Fibroblast of the aortic adventitia (primary cell): ENCODE measurements at places on chromosomes 2 and 18. TPM values are rescaled to one million over a fixed set of nuclear protein-coding genes. Genes with fewer than 3 reads are reported as not detected.

GCG gene
- not detected in 2 replicates for total RNA-seq

GALNT14 gene
- 0.72 TPM in 1 of 2 replicates, not detected in the other for total RNA-seq

ERICH2 gene
- 4.0 TPM in 1 of 2 replicates, not detected in the other for total RNA-seq

ANKAR gene
- 14.9 and 22.2 TPM in 2 replicates for total RNA-seq

ATP6V1B1 gene
- 0.09 and 0.57 TPM in 2 replicates for total RNA-seq

SATB2 gene
- 2.3 and 12.7 TPM in 2 replicates for total RNA-seq

LONRF2 gene
- 1.8 and 2.0 TPM in 2 replicates for total RNA-seq

DSG4 gene
- total RNA-seq: not detected in 2 replicates

EGR4 gene
- total RNA-seq: not detected in 2 replicates

C1QL2 gene
- total RNA-seq: not detected in 2 replicates

CCBE1 gene
- 16.2 and 35.3 TPM in 2 replicates for total RNA-seq

ALKAL2 gene
- 1.3 TPM in 1 of 2 replicates, not detected in the other for total RNA-seq

POTEC gene
- under 0.01 TPM in 1 of 2 replicates, not detected in the other for total RNA-seq

GREB1L gene
- 1.9 and 3.7 TPM in 2 replicates for total RNA-seq

ODC1 gene
- total RNA-seq: 41.4 and 129 TPM in 2 replicates

INHBB gene
- total RNA-seq: not detected in 2 replicates

ZSWIM2 gene
- total RNA-seq: 0.18 TPM in 1 of 2 replicates, not detected in the other

PLCL1 gene
- total RNA-seq: 12.4 and 17.7 TPM in 2 replicates

PRKAG3 gene
- 0.18 and 0.41 TPM in 2 replicates for total RNA-seq

CXCR4 gene
- total RNA-seq: 0.27 and 1.2 TPM in 2 replicates

DRC1 gene
- not detected in 2 replicates for total RNA-seq

CPO gene
- 0.18 TPM in 1 of 2 replicates, not detected in the other for total RNA-seq

POTEJ gene
- not detected in 2 replicates for total RNA-seq

MAPK4 gene
- under 0.01 TPM in 1 of 2 replicates, not detected in the other for total RNA-seq

GDF7 gene
- total RNA-seq: under 0.01 TPM in 1 of 2 replicates, not detected in the other

ACP1 gene
- total RNA-seq: 62.1 and 88.3 TPM in 2 replicates

KCNF1 gene
- not detected in 2 replicates for total RNA-seq

HJURP gene
- 1.1 and 34.9 TPM in 2 replicates for total RNA-seq

EML6 gene
- 0.49 and 2.8 TPM in 2 replicates for total RNA-seq

ESPNL gene
- total RNA-seq: 1.4 and 2.4 TPM in 2 replicates

C2orf74 gene
- total RNA-seq: 8.0 and 19.0 TPM in 2 replicates

C2orf81 gene
- total RNA-seq: 1.9 and 2.8 TPM in 2 replicates

CCDC74B gene
- 9.7 and 12.2 TPM in 2 replicates for total RNA-seq

ATRAID gene
- total RNA-seq: 135 and 216 TPM in 2 replicates

CREG2 gene
- 0.25 and 1.5 TPM in 2 replicates for total RNA-seq

KYNU gene
- under 0.01 and 1.3 TPM in 2 replicates for total RNA-seq

IL1B gene
- 2.4 TPM in 1 of 2 replicates, not detected in the other for total RNA-seq

GATA6 gene
- 22.5 and 34.0 TPM in 2 replicates for total RNA-seq

RNU2-63P gene
- total RNA-seq: not detected in 2 replicates

ZAP70 gene
- total RNA-seq: 0.25 TPM in 1 of 2 replicates, not detected in the other

DNAH6 gene
- total RNA-seq: under 0.01 and 0.49 TPM in 2 replicates

TEX44 gene
- total RNA-seq: not detected in 2 replicates

C18orf32 gene
- total RNA-seq: 8.2 and 33.2 TPM in 2 replicates

STPG4 gene
- total RNA-seq: 0.09 TPM in 1 of 2 replicates, not detected in the other

CYS1 gene
- 3.2 and 7.0 TPM in 2 replicates for total RNA-seq

TTN gene
- total RNA-seq: 0.16 and 5.5 TPM in 2 replicates

MROH2A gene
- under 0.01 TPM in 1 of 2 replicates, not detected in the other for total RNA-seq

BMP10 gene
- not detected in 2 replicates for total RNA-seq

NGEF gene
- 1.1 and 17.4 TPM in 2 replicates for total RNA-seq

CRYGD gene
- not detected in 2 replicates for total RNA-seq

GPR75 gene
- 0.25 and 2.4 TPM in 2 replicates for total RNA-seq

MOGAT1 gene
- not detected in 2 replicates for total RNA-seq
